ENCODE measurements at places on chromosomes 5 and 9. TPM values are rescaled to one million over a fixed set of nuclear protein-coding genes. Genes with fewer than 3 reads are reported as not detected.

DNA sequence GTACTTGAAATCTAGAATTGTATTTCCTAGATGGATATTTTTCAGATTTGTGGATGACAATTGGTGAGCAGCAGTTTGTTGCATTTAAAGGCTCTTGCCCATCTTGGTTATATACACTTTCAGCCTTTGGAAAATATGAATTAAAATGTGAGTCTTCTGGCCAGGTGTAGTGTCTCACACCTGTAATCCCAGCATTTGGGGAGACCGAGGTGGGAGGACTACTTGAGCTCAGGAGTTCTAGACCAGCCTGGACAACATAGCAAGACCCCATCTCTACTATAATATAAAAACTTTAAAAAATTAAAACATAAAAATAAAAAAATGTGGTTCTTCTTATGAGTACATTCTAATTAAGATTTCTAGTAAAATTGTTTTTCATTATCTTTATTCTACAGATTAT is 102.0 kb downstream of the MTREX start:
- no peak for DNase-seq

CCDC187 gene
- not detected for total RNA-seq

PITX1 gene
- total RNA-seq: not detected

GRCh38 chr9:133375116-133375723 is 640 bp downstream of the SURF4 start:
- DNase-seq: no peak

GRCh38 chr9:32376285-32376684 is 8.2 kb upstream of the ACO1 start:
- DNase-seq: no peak

DNA sequence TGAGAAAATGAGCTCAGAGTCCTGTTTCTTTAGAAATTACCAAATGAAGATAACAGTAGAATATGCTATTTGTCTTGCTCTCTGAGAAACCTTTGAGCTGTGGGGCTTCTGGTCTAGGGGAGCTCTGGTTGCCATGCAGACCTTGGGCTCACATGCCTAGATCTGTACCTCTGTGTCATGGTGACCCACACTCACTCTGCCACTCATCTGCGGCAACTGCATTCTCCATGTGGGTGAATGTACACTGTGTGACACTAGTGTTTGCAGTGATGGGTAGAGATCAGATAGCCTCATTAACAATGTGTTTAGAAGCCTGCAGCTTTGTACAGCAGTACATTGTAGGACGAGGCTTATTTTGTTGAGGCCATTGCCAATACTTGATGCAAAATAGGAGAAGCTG is 521.2 kb downstream of the CHSY3 start:
- no peak for DNase-seq

CDK7 gene
- total RNA-seq: 14.8 TPM

CARD9 gene
- 0.78 TPM for total RNA-seq

DNA sequence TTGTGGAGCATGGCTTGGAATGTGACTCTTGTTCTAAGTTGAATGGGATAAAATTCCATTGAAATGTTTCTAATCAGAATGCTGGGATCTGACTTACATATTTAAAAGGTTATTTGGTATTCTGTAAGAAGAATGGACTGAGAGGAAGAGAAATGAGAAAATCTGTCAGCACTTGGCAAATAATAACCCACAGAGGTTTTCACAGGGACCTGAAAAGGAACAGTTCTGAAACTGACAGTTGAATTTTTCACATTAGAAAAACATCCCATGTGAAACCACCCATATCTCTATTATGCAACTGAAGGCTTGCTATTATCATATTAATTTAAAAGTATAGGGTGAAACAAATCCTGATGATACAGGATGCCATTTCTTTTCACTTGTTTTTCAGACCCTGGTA is 302.7 kb downstream of the EPB41L4A start:
- DNase-seq: no peak

DNA sequence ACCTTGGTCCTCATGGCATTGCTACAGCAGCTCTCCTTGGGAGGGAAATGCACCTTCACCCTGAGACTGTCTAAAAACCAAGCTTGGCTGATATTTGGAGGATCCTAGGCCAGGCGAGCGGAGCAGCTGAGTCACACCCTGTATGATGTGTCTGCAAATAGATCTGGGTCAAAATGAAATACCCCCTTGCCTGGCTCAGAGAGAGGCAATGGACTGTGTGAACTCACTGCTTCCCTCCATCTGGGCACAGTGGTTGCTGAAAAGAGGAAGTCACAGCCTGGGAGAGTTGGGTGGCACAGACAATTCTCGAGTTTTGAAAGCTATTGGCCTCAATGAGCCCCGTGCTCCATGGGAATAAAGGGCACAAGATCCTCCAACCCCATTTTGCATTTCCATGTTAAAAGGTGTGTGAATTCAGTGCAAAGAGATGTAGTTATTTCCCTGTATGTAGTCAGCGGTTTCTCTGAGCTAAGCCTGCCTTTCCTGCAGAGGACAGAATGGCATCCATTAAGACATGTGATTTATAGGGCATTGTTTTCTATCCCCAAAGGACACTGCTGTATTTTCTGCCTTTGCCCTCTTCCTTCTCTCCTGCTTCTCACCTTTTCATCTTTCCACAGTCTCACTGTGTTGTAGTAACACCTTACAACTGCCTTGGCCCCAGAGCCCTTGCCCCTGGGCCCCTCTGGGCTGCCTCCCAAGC is 177.2 kb downstream of the GADD45G start:
- DNase-seq: no peak

TSLP gene
- total RNA-seq: 4.5 TPM

DNA sequence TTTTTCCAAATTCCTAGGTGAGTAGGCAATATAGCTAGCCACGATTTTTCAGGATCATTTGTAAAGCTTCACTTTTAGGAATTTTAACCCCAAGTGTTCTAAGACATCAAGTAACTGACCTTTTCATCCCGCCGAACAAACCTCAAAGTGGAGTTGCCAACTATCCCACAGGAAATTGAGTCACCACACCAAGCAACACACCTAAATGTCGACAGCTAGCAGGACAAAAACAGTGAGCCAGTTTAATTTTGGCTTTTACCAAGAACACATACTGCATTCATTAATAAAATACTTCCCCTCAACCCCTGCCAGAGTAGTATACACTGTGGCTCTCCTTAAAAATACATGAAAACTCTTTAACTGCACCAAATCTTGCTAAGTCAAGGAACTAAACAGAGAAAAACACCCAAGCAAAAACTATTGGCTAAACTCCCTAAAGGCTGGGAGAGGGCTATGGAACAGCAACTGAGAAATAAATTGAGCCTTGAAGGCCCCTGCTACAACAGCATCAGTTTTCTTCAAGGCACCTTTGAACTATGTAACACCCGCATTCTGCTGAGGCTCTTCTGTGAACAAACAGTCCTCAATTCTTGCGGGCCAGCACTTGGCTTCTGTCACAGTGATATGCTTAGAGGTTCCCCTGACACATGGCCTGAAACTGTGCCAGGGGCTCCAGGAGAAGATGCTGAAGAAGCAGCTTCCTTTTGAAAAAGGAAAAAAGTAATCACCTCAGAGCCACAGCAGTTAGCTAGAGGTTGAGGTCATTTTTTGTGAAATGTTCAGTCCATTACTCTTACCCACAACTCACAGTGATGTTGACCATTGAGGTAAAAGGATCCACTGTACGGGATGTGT is 459.6 kb downstream of the RAB3C start:
- DNase-seq: peak; percentile 82

GRCh38 chr5:5615569-5615968 is 193.1 kb downstream of the ICE1 start:
- no peak for DNase-seq

- peak; percentile 57 for DNase-seq
Measured at GRCh38 chr9:127980060-127980705, 606 bp downstream of the EEIG1 start.

DNA sequence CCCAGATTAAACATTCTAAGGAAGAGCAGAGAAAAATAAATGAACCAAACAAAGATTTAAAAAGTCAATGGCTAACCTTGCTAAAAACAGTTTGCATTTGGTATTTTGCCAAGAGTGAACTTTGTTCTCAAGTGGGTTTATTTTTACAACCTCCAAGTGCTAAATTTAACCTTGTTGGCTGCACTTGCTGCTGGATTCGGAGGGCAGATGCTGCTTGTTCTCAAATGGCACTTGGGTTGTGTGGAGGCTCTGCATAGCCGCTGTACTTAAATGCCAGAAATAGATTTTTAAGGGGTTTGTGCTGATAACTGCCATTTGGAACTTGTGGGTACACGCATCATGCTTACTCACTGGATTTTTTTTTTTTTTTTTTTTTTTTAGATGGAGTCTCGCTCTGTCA is 13.3 kb upstream of the SPATA24 start:
- peak; percentile 51 for DNase-seq

DNA sequence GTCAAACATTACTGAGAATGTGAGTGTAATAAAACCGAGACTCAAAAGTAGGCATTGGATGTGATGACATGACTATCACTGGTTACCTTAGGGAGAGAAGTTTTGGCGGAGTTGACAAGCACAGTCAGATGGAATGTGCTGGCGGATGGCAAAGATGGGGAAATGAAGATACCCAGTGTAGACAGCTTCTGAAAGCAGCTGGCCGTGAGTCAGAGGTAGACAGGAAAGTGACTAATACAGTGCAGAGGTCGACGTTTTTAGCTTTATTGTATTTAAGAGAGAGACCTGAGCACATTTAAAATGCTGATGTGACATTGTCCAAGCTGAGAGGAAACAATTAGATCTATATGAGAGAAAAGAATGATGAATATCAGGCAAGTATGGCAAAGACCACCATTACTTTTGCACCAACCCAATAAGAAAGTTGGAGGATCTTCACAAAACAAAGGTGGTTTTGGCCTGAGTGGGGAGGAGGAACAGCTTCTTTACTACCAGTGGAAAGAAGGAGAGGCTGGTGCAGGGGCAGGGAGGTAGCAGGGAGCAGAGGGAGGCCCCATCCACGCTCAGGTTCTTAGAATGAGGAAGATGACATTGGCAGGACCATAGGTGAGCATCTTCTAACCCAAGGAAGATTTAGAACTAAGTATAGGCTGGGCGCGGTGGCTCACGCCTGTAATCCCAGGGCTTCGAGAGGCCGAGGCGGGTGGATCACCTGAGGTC is 36.7 kb upstream of the KCNIP1 start:
- no peak for DNase-seq

Measured in Right ventricle myocardium superior (tissue), 1 donor.